Occipital lobe (tissue), 3 donors: ENCODE measurements at places on chromosomes 16 and 17.

DNA sequence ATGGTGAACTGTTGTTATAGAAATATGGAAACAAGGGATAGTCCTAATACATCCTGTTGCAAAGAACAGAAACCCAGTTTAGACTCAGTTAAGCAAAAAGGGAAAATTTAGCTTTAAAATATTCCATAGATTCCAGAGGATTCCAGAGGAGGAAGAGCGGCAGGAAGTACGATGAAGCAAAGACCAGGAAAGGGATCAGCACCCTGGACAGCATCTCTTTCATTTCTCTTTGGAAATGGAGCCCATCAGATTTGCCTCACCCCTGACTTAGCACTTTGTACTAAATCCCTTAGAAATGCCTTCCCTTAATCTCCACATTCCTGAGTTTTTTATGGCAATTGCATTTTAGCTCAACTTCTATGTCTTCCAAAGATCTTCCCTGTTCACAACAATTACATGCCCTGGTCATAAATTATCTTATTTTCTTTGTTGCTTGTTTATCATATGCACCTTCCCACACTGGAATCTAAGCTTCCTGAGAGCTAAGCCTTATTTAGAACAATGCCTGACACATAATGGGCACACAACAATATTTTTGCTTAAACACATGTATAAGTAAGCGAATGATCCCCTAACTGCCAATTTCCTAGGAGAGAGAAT lies 150.0 kb upstream of the RBFOX1 start:
- no peak for DNase-seq

- no peak for DNase-seq
These were observed 20.5 kb downstream of the TMEM114 start for GRCh38 chr16:8569650-8570346.

DNA sequence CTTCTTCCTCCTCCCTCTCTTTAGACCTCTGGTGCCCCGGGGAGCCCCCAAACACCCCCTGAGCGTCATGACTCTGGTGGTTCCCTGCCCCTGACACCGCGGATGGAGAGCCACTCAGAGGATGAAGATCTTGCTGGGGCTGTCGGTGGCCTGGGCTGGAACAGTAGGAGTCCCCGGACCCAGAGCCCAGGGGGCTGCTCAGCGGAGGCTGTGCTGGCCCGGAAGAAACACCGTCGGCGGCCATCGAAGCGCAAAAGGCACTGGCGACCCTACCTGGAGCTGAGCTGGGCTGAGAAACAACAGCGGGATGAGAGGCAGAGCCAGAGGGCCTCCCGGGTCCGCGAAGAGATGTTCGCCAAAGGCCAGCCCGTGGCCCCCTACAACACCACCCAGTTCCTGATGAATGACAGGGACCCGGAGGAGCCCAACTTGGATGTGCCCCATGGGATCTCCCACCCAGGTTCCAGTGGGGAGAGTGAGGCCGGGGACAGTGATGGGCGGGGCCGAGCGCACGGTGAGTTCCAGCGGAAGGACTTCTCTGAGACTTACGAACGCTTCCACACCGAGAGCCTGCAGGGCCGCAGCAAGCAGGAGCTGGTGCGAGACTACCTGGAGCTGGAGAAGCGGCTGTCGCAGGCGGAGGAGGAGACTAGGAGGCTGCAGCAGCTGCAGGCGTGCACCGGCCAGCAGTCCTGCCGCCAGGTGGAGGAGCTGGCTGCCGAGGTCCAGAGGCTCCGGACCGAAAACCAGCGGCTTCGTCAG lies 7.5 kb downstream of the HEXIM2 start:
- DNase-seq, result no peak

GRCh38 chr17:45722161-45722560 lies 62.0 kb upstream of the CRHR1 start:
- DNase-seq, result no peak
